ENCODE measurements at places on chromosomes 5 and 9. TPM values are rescaled to one million over a fixed set of nuclear protein-coding genes. Genes with fewer than 3 reads are reported as not detected.

The FAM169A gene
- total RNA-seq, result 62.0 TPM

The OR1J2 gene
- not detected for total RNA-seq

The MEIKIN gene
- 0.97 TPM for total RNA-seq

The PCDHGA10 gene
- total RNA-seq, result 11.9 TPM

The GLDC gene
- total RNA-seq, result 14.0 TPM

DNA sequence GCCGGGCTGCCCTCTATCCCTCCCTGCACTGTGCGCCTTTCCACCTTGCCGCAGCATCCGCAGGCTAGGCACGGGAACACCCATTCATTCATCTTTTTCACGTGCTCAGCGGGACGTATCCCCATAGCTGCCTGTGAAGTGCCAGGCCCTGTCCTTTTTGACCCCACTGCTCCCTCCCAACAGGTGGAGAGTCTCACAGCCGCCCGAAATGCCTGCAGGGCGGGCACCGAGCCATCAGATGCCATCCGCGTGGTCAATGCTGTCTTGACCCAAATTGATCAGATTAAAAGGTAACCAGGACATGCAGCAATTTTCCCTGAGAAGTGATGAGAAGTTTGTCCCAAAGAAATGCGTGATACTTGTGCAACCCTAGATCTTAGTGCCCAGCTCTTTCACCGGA lies 15.5 kb downstream of the TRIP13 start:
- no peak for DNase-seq

- DNase-seq, result peak; percentile 56
Measured at GRCh38 chr5:122415030-122415800, 103.2 kb downstream of the SNCAIP start.

- DNase-seq, result no peak
Measured at GRCh38 chr9:123426406-123426805, 70.4 kb downstream of the CRB2 start.

- no peak for DNase-seq
Measured at GRCh38 chr5:181263633-181264032, 2.7 kb upstream of the TRIM52 start.
